ENCODE measurements at places on chromosomes 7 and 10. TPM values are rescaled to one million over a fixed set of nuclear protein-coding genes. Genes with fewer than 3 reads are reported as not detected.

- no peaks in the 10 kb centered on the region for H3K27me3 ChIP-seq
- no peaks in the 10 kb centered on the region for H3K36me3 ChIP-seq
- H3K4me3 ChIP-seq, result no peak overlapping the region
Measured at GRCh38 chr7:47596502-47597202, 14.7 kb upstream of the TNS3 start.

GTF2IRD1 gene
- 2.2 TPM for total RNA-seq

CH25H gene
- 0.16 TPM for total RNA-seq

DNA sequence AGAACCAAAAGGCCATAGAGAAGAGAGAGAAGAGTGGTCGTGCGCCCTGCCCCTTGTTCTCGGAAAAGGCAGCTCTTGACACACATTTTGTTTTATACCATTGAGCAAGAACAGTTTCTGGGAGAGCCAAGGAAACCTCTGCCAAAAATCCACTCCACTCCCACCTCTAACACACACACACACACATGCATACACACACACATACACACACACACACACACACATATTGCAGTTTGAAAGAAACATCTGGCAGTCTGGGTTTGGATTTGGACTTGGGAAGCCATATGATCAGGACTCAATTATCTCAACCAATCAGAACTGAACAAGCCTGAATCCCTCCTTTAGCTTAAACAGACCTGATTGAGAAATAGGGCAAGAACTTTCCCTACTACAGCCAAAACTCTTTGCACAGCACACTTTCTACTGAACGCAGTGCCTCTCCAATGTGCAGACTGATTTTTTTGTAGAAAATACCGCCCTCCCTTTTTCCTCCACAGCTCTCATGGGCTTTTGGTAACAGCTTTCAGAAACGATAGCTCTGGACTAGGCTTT is 484.0 kb upstream of the ZWINT start:
- no peaks in the 10 kb centered on the region for H3K4me1 ChIP-seq
- no peak for DNase-seq
- no peak overlapping the region for H3K4me3 ChIP-seq
- H3K36me3 ChIP-seq, result no peaks in the 10 kb centered on the region
- no peaks in the 10 kb centered on the region for H3K27me3 ChIP-seq

DNA sequence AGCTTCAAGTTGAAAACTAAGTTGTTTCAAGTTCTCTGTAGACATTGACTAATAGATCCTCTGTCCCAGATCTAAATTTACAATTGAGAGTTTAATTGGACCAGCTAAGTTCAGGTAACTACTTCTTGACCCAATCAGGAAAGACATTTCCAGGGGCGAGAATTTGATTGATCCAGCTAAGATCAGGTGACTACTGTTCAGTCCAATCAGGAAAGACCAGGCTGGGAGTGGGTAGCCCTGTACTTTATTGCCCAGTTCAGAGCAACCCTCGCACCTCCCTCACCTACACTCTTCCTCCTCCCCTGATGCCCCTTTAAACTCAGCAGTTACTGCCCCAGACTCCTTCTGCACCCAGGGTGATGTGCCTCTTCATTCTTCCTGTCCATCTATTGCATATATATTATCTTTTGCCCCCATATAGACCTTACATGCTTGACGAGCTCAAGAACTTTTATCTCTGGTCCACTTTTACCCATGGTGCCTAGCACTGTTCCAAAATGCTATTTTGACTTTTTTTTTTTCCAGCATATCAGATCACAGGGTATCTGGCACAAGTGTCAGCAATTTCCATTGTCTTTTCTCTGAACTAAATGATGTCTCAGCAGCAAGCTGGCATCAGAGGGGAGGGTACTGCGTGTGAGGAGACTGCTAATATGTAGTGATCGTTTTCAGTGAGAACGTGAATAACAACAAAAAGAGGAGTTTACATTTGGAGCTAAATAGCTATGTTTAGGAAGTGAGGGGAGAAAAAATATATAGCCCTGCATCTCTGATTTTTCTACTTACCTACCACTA is 169.4 kb downstream of the KIAA1217 start:
- no peak overlapping the region for H3K27ac ChIP-seq
- H3K27me3 ChIP-seq, result peaks cover 22% of the 10 kb centered on the region
- no peak for DNase-seq
- H3K4me1 ChIP-seq, result peaks cover 4% of the 10 kb centered on the region

APBB1IP gene
- 68.0 TPM for total RNA-seq

PPP1R3A gene
- total RNA-seq, result not detected

DNA sequence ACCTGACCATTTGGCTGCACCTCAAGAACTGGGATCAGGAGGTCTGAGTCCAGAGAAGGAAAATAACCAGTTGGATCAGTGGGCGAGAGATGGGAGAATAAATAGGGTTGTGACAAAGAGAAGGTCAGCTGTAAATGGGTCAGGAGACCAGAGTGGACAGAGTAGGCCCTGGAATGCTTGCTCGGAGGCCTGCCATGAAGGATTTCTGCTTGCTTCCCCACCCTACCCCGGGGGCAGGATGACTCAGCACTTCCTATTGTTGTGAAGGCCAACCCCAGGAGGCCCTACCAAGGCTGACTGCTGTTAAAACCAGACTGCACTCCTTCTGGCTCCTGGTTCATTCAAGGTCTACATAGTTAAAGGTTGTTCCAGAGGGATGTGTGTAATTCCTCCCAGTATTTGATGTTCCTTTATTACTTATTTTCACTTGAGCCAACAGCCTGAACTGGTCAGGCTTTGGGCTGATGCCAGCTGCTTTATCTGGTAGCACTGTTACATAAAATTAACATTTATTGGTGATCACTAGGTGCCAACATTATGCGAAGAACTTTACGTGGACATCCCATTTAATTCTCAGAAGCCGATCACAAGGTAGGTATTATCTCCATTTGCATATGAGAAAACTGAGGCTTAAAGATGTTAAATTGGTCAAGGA is 27.3 kb upstream of the IFRD1 start:
- peak overlapping the region; percentile 60 for H3K27ac ChIP-seq
- H3K4me3 ChIP-seq, result no peak overlapping the region
- no peaks in the 10 kb centered on the region for H3K27me3 ChIP-seq
- H3K4me1 ChIP-seq, result peaks cover 23% of the 10 kb centered on the region
- no peaks in the 10 kb centered on the region for H3K36me3 ChIP-seq
- DNase-seq, result peak; percentile 16

- H3K27me3 ChIP-seq, result no peaks in the 10 kb centered on the region
- H3K4me3 ChIP-seq, result peak overlapping the region; percentile 0
- H3K36me3 ChIP-seq, result peaks cover 37% of the 10 kb centered on the region
- H3K4me1 ChIP-seq, result peaks cover 39% of the 10 kb centered on the region
- H3K27ac ChIP-seq, result peak overlapping the region; percentile 89
Measured at GRCh38 chr10:97454330-97455036, 8.5 kb downstream of the ZDHHC16 start.

- no peaks in the 10 kb centered on the region for H3K36me3 ChIP-seq
- no peak for DNase-seq
- H3K27me3 ChIP-seq, result no peaks in the 10 kb centered on the region
- H3K4me3 ChIP-seq, result no peak overlapping the region
- H3K27ac ChIP-seq, result no peak overlapping the region
Measured at GRCh38 chr7:142534726-142535122, 214.5 kb upstream of the PRSS1 start.

- DNase-seq, result no peak
- H3K4me3 ChIP-seq, result no peak overlapping the region
- H3K4me1 ChIP-seq, result no peaks in the 10 kb centered on the region
- peaks cover 8% of the 10 kb centered on the region for H3K27me3 ChIP-seq
- H3K27ac ChIP-seq, result no peak overlapping the region
Measured at GRCh38 chr7:98091061-98091460, 15.6 kb upstream of the LMTK2 start.

All from activated naive CD8-positive, alpha-beta T cell treated with anti-CD3 and anti-CD28 coated beads for 36 hours (primary cell).